ENCODE measurements at places on chromosomes 1 and 21.

- peak; percentile 51 for DNase-seq
These were observed 72.1 kb downstream of the LMX1A start for GRCh38 chr1:165284454-165284853.

GRCh38 chr1:228983231-228983660 is 248.0 kb downstream of the RHOU start:
- DNase-seq = no peak

- DNase-seq = no peak
These were observed 6.8 kb downstream of the CPT2 start for GRCh38 chr1:53203466-53203865.

GRCh38 chr1:209618756-209619420 is 33.3 kb downstream of the LAMB3 start:
- DNase-seq = no peak

DNA sequence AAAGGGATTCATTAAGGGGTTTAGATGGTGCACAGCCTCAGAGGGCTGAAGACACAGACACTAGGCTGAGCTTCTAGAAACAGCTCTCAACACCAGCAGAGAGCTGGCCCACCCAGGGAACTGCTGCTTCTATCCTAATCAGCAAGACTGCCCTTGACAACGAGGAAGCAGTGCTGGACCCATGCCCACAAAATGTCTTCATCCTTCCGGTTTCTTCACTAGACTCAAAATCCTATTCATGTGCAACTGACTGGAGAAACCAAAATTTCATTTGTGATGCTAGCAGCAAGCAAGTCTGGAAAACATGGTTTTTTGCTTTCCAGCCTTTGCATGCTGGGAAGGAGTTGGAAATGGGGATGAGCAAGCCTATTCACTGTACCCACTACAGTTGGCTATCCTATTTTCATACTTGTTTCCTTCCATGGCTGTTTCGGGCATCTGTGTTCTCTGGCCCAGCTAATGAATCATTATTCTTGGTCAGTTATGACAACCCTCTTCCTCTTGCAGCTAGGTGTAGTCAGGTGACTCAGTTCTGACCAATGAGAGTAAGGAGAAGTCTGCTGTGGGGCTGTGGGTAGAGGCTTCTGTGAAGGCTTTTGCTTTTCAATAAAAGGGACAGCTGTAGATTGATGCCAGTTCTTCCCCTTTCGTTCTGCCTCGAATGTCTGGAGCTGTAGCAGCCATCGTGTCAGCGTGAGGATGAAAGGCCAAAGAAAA is 14.6 kb upstream of the TMEM61 start:
- no peak for DNase-seq

GRCh38 chr21:40681164-40681859 is 165.6 kb downstream of the DSCAM start:
- no peak for DNase-seq

- DNase-seq = no peak
These were observed 142.6 kb downstream of the CLIC6 start for GRCh38 chr21:34811368-34811767.

DNA sequence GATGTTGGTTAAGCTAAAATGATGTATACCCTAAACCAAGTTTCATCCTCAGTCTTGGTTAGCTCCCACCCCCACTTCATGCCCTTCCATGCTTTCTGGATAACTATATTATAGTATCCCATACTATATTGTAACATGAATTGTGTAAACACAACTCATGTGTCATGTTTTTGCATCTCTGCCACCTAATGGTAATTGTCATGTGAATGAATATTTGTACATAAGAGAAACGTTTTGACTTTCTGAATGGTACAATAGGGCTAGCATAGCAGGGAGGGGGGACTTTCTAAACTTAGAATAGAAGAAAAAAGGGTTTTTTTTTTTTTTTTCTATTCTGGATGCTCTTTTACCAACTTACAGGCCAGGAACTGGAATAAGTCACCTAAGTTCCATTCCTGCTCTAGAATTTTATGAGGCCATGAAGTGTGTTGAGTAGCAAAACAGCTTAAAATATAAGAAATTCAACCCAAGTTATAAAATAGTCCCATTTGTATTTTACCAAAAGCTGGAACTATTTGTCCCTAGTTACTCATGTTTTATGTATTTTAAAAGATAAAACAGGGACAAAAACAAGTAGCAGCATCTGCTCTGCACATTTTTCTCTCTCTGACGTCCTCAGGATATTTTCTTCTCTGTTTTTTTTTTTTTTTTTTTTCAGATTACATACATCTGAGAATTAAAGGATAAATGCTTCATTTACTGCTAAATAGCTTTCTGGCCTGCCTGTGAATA is 77.4 kb downstream of the HLX start:
- DNase-seq = no peak

GRCh38 chr1:68917456-68917855 is 420.6 kb upstream of the DEPDC1 start:
- no peak for DNase-seq

DNA sequence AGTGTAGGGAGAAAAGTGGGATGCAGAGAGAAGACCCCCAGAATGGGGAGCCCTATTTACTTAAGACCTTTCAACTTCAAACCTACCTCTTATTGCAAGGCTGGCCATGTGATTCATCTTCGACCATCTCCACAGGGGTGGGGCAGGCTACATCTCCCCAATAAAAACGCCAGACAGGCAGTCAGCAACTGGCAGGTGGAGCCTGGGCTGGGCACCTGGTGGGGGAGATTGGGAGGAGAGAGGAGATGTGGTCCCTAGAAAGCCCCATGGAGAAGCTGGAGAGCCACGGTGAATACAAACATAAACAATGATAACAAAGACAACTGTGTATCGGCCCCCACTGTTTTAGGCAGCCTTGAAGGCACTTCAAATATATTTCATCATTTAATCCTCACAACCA is 336.7 kb upstream of the PROX1 start:
- no peak for DNase-seq

DNA sequence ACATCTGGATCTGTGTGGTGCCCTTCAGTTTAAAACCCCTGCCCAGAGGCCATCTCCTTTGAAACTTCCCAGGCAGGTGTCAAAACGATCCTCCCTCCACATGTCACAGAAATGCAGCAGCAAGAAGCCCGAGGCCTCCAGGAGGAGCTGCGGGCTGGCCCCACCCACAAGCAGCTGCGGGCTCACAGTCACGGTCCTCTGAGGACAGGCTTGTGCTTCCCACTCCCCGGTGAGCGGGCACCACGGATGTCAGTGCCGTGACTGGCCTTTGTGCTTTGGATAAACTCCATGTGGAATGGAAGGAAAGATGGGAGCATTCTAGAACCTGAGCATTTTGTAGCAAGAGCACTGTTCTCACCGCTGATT is 65.8 kb downstream of the SIK1 start:
- peak; percentile 46 for DNase-seq

GRCh38 chr1:38139738-38140487 is 93.3 kb upstream of the POU3F1 start:
- DNase-seq = no peak

DNA sequence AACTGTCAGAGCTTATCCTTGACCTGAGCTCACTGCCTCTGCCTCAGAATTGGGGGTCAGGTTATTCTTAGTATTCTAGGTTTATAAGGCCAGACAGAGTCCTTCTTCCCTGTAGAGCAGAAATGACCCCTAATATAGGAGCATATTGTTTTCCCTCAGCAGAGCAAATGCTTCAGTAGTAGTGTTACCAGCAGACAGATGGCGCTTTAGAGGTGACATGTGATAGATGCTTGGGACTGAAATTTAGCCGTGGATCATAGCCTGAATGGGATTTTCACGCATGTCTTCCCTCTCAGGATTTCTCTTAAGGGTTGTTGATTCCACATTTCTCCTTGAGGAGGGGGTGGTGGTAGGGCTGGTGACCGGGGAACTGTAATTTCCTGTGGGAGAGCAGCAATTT is 24.5 kb downstream of the ADARB1 start:
- no peak for DNase-seq

DNA sequence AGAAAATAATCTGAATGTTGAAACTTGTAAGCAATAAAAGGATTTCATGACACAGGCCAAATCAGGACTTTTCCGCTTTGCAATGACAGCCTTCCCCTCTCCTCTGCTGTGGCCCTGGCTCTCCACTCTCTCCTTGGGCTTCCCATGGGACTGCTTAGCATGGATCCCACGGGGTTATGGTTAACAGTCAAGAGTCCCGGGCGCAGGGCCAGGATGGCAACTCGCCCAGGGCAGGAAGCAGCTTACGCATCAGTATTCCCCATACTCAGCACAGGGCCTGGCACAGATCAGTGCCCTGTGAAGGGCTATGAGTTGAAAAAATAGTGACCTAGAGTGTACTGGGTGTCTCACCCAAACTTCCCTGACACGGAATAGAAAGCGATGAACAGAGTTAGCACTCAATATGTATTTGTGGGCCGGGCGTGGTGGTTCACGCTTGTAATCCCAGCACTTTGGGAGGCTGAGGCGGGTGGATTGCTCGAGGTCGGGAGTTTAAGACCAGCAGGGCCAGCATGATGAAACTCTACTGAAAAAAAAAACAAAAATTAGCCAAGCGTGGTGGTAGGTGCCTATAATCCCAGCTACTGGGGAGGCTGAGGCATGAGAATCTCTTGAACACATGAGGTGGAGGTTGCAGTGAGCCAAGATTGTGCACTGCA is 29.1 kb upstream of the GRHL3 start:
- peak; percentile 96 for DNase-seq

GRCh38 chr1:160474392-160475242 is 48.4 kb downstream of the SLAMF6 start:
- DNase-seq = no peak

DNA sequence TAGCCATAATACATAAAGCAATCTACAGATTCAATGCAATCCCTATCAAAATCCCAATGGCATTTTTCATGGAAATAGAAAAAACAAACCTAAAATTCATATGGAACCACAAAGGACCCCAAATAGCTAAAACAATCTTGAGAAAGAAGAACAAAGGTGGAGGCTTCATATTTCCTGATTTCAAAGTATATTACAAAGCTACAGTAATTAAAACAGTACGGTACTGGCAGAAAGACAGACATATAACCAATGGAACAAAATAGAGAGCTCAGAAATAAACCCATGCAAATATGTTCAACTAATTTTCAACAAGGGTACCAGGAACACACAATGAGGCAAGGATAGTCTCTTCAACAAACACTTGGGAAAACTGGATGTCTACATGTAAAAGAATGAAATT is 87.0 kb downstream of the DENND1B start:
- no peak for DNase-seq

- no peak for DNase-seq
These were observed 48.6 kb downstream of the PRKACB start for GRCh38 chr1:84192681-84193080.

- no peak for DNase-seq
These were observed 510 bp downstream of the DENND4B start for GRCh38 chr1:153945795-153946621.

DNA sequence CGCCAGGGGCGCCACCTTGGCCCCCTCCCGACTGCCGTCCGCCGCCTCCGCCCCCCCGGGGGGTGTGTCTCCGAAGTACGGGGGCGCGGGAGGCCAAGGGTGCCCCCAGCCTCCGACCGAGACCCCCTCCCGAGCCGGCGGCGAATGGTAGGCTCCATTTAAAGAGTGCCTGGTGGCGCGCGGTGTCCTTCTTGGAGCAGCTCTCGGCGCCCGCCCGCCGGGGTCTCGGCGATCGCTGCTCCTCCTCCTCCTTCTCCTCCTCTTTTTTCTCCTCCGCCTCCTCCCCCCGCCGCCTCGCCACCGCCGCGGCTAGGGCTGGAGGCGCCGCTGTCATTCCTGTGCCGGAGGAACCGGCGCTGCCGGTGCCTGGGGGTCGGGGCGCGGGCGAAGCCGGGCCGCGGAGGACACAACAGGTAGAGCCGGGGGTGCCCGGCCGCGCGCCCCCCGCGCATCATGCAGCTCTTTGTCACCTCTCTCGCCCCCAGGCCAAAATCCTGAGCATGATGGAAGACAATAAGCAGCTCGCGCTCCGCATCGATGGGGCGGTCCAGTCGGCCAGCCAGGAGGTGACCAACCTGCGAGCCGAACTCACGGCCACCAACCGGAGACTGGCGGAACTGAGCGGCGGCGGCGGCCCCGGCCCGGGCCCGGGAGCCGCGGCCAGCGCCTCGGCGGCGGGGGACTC is at the start of gene KAZN:
KAZN (plus strand) TSS at position 188 of the 685 bp plus-strand sequence.
- DNase-seq = peak; percentile 58

DNA sequence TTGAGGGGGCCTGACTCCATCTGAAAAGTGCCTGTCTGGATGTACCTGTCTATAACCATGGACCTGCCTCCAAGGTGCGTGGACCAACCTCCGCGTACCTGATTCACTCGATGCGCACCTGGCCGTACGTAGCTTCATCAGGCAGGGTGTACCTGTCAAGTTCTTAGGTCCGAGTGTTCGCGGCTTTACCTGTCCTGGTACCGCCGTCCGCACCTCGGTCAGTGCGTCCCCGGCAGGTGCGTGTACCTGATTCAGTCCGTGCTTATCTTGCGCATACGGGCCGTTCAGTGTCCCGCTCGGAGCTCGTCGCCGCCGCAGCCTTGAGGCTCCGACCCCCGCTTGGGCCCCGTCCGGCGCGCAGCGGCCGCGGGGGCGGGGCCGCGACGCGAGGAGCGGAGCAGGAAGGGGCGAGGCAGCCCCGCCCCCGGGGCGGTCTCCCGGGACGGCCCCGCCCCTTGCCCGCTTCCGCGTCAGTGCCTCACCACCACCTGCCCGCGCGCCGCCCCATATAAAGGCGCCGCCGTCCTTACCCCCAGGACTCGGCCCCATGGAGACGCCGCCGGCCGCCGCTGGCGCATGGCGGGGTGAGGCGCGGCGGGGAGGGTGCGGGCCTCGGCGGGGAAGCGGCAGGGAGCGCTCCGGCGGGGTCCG is at the start of gene ZC3H12A:
ZC3H12A (plus strand) TSS at position 535 of the 651 bp plus-strand sequence. CDS start 917 bp downstream, outside the sequence.
- DNase-seq = peak; percentile 86

DNA sequence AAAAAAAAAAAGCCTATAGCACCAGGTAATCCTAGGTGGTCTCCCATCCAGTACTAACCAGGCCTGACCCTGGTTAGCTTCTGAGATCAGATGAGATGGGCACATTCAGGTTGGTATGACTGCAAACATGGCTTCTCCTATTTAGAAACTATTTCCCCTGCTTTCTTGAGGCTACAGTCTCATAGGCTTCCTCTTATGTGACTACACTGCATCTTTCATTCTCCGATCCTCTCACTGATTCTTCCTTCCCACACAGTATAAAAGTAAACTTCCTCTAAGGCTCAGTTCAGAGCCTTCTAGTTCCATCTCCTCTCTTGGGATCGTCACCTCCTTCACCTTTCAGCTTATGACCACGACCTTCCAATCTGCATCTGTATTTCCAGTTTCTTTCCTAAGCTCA is 30.4 kb upstream of the RNF2 start:
- DNase-seq = no peak

DNA sequence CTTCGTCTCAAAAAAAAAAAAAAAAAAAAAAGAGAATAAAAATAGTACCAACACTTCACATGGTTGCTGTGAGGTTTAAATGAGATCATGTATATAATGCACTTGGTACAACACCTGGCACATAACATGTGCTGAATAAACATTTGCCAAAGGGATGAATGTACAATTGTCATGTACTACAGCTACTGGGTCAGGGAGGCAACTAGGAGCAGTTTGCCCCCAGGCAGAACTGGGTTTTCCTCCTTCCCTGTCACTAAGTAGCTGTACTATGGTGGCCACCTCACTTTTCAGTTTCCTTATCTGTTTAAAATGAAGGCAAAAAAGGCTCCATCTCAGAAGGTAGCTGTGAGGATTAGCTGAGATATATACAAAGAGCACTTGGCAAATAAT is 11.5 kb downstream of the AK2 start:
- DNase-seq = no peak

Data from NCI-H1436 (cell line).